ENCODE measurements at places on chromosomes 2 and 18.

- no peak for DNase-seq
Observed at GRCh38 chr2:232113821-232114220, 152.3 kb downstream of the DIS3L2 start.

DNA sequence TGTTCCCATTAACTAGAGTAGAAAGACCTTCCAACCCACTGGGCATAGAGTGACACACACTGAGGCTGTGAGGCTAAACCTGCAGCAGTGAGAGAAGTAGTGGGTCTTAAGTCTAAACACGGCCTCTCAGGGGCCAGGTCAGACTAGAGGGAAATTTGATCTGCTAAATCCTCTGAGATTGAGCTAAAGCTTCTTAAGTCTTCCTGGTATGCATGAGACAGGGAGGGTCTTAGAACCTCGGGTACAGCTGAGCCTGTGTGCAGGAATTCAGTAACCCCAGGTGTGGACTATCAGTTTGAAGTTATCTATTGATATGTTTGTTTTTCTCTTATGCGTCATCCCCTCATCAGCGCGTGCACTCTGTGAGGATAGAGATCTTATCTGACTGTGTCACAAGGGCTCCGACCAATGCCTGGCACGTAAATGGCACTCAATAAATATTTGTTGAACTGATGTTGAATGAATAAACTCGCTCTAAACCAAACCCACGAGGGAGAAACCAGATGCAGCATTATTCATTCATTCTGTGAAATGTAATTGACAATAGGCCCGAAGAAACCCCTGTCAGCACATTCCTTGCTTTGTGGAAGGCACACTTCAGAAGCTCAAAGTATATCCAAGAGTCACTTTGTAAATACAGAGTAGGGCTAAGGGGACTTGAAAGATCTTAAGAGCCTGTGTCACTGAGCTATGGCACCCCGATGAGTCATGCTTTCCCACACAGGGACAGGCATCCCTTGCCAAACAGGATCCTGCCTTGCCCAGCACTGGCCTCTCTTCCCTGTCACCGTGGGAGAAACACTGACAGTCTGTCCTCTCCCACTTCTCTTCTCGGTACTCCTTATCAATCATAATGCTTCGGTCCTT is 21.7 kb upstream of the RAB10 start:
- DNase-seq: peak; percentile 66

GRCh38 chr2:70779911-70780545 is 10.4 kb downstream of the FIGLA start:
- no peak for DNase-seq

GRCh38 chr2:8352296-8352695 is 329.6 kb upstream of the ID2 start:
- no peak for DNase-seq

GRCh38 chr2:132542953-132543569 is 126.5 kb downstream of the GPR39 start:
- DNase-seq: no peak

DNA sequence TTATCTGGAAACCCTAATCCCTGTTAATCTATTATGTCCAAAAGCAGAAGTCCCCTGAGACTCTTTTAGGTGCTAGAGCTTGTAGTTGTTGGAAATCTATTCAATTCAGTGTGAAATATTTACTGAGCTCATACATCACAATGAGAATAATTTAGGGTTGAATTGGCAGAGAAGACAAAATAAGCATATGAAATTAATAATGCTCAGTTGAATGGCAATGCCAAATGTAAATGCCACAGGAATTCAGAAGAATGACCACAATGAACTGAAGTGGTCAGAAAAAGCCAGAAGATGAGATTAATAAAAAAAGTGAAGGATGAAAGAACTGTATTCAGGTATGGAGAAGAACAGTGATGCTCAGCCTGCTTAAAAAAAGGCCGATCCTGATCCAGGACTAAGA is 8.0 kb upstream of the STAT4 start:
- DNase-seq: no peak

GRCh38 chr2:25365241-25365640 is 23.5 kb upstream of the DNMT3A start:
- peak; percentile 46 for DNase-seq

DNA sequence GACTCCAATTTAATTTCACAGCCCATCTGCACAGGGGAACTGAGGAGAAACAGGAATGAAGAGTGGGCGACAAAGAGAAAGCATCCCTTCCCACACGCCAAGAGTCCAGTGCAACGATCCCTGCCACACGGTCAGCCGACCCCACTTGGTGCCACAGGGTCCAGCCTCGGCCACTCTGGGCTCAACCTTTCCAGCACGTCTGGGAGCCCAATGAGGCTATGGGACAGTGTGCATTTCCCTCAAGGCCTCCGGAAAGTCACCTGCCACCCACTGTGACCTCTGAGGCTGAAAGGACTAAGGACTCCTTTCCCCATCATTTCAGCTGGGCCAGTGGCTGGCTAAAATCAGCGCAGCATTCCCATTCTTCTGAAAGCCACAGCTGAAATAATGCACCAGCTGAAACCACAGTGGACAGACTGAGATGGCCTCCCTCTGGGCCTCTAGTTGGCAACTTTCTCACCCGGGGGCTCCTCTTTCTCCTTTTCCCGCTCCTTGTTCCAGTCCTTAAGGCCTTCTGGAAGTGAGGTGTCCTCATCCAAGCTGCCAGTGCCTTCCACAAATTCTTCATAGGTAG is 21.2 kb downstream of the TUBB6 start:
- no peak for DNase-seq

GRCh38 chr18:76507830-76508385 is 12.9 kb upstream of the ZNF516 start:
- no peak for DNase-seq

GRCh38 chr2:30466216-30466615 is 19.2 kb downstream of the LCLAT1 start:
- DNase-seq: no peak

DNA sequence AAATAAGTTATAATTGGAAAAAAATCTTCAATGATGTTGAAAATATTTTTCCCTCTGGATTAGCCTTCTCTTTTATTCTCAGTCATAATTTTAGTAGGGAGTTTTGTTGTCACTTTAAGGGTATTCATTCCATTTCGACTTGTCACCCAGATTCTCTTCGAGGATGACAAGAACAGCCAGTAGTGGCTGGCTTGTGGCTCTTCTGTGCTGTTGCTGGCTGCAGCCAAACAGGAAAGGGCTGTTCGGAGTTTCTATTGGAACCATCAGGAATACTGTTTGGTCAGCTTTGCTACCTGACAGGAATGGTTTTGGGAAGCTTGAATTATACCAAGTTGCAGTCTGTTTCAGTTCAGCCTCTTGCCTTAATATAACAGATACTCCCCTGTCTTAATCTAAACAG is 41.6 kb downstream of the MGAT5 start:
- DNase-seq: no peak

DNA sequence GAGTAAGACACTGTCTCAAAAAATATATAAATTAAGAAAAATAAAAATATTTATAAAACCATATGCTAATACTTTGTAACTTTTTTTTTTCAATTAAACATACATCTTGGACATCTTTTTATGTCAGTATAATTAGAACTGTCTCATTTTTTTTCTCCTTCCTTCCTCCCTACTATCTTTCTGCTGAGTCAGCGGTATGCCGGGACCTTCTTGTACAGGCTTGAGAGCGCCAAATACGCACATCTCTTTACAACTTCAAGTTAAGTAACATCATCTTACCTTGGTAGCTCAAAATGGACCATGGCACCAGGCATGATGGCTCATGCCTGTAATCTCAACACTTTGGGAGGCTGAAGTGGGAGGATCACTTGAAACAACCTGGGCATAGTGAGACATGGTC is 153.4 kb downstream of the FAM161A start:
- DNase-seq: no peak

DNA sequence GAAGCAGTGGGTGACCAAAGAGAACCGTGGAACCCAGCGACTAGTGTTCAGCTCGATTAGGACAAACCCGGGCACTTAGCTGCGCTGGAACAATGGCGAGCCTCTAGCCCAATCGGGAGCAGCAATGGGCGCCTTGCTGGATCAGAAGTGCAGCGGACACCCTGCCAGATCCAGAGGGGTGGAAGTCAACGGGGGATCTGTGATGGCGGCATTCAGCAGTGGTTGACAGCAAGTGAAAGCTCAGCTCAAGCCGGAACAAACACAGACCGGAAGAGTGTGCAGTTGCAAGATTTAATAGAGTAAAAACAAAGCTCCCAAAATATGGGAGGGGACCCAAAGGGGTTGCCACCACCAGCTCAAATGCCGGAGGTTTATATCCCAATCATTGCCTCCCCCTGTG is 478.7 kb upstream of the REG3G start:
- no peak for DNase-seq

- DNase-seq: peak; percentile 32
Observed at GRCh38 chr2:48600204-48600813, 17.3 kb upstream of the GTF2A1L start.

GRCh38 chr2:96927405-96928171 is 57.7 kb upstream of the SEMA4C start:
- no peak for DNase-seq
